ENCODE measurements at places on chromosomes 13 and 19.

- no peak for DNase-seq
Observed at GRCh38 chr13:76331943-76332712, 554.1 kb downstream of the KCTD12 start.

- DNase-seq = peak; percentile 3
Observed at GRCh38 chr19:35828692-35829301, 16.2 kb upstream of the PRODH2 start.

- no peak for DNase-seq
Observed at GRCh38 chr19:5891938-5892771, 11.4 kb downstream of the NDUFA11 start.

GRCh38 chr19:4172861-4173473, 9.4 kb downstream of the SIRT6 start:
- no peak for DNase-seq

GRCh38 chr19:43768273-43769050, 12.3 kb downstream of the KCNN4 start:
- no peak for DNase-seq

DNA sequence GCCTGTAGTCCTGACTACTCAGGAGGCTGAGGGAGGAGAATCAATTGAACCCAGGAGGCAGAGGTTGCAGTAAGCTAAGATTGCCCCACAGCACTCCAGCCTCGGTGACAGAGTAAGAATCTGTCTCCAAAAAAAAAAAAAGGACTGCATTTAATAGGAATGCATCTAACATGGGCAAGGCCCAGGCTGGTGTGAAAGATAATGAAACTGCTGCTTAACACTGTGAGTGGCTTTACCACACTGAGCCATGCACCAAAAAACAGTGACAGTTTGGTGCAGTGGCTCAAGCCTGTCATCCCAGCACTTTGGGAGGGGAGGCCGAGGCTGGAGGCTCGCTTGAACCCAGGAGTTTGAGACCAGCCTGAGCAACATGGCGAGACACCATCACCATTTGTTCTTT, 8.6 kb downstream of the GTF2F1 start:
- no peak for DNase-seq

DNA sequence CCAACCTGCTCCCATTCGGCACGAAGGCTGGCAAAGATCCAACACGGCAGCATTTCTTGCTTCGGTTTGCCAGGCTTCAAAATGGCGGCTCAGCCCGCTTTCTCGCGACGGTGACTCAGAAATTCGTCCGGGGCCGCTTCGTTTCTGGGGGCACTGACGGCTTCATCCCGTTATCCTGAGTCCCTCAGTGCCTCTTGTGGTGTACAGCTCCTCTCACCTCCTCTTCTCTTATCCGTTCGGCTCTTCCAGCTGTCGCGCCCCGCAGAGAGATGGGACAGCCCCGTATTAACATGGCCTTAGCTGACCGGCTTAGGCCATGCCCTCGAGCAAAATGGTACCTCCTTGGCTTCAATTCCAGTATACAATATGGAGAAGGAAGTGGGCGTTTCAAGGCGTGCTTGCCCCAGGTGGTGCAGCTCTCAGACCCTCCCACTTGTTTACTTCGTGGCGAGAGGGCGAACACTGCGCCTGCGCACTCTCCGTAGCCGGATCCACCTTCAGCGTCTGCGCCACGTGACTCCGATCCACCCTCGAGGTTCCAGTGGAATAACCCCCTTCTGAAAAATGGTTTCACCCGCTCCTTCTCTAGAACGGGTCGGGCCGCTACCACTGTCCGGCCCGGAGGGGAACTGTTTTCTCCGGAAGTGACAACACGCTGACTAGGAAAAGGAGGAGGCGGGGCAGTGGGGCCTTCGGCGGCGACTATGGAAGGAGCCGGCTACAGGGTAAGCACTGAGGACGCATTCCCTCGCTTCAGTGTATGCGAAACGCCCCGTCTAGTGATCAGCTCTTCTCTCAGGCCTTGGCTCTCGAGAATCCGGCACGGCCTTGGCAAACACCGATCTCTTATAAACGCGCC, at the start of the genes AKT1S1 and TBC1D17:
TSS of gene AKT1S1 (minus strand) at position 336 of the 859 bp plus-strand sequence. CDS start 4,060 bp downstream, outside the sequence.
TSS of gene TBC1D17 (plus strand) at position 683 of the 859 bp plus-strand sequence. CDS start at position 705, 22 bp downstream.
- DNase-seq = peak; percentile 100

DNA sequence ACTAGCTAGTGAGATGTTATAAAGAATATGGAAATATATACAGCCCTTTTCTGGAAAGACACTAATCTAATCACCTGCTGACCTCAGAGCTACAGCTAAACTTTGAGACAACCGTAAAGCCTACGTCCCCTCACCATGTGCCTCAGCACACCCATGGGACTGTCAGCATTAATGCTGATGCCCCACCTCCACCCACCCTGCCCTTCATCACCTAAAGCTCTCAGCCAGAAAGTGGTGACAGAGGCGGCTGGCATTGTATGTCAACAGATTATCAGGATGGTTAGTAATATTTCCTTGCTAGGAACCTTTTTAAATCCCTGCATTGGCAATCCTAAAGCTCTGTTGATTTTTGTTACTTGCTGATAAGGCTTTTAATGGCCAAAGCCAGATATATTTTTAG, 1177.9 kb downstream of the DIAPH3 start:
- no peak for DNase-seq

DNA sequence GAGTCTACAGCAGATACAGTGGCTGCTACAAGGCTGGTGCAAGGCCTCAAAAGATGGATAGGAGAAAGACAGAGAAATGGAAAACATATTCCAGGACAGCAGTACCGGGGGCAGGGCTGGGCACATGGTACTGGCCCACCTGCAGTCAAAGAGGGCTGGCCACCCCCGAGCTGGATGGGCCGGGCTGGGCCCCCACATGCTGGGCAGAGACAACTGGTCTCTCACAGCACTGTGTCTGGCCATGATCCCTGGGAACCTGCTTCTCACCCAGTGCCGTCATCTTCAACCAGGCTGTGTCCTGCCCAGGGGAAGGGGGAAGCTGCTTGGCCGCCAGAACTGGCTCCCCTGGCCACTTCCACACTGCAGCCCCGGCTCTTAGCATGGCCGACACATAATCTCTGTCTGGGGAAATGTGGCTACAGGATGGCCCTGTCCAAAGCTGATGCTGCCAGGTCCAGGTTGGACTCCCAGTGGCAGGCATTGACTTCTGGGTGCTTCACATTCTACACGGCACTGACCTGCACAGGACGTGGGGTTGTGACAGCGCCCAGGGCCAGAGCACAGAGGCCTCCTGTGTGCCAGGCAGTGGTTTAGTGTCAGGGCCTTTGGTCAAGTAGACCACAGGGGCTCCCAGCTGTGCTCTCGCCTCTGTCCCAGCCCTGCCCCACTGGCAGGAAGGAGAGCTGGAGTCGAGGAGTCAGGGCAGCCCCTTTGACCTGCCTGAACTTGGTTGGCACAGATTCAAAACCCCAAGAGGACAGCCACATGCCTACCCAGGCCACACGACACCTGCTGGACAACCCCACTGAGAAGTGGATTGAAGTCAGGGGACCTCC, 21.7 kb downstream of the PEPD start:
- no peak for DNase-seq

DNA sequence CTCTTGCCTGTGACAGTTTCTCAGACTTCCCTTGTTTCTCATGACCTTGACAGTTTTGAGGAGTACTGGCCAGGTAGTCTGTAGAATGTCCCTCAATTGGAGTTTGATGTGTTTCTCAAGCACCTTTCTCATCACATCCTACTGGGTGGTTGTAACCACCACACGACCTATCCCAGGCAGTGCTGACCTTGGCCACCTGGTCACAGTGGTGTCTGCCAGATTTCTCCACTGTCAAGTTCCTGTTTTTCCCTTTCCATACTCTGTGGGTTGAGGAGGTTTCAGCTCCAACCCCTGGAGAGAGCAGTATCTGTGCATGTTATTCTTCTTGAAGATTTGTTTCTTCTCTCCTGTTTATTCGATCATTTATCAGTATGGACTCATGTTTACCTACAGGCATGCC, 8.4 kb upstream of the UPF3A start:
- DNase-seq = no peak

DNA sequence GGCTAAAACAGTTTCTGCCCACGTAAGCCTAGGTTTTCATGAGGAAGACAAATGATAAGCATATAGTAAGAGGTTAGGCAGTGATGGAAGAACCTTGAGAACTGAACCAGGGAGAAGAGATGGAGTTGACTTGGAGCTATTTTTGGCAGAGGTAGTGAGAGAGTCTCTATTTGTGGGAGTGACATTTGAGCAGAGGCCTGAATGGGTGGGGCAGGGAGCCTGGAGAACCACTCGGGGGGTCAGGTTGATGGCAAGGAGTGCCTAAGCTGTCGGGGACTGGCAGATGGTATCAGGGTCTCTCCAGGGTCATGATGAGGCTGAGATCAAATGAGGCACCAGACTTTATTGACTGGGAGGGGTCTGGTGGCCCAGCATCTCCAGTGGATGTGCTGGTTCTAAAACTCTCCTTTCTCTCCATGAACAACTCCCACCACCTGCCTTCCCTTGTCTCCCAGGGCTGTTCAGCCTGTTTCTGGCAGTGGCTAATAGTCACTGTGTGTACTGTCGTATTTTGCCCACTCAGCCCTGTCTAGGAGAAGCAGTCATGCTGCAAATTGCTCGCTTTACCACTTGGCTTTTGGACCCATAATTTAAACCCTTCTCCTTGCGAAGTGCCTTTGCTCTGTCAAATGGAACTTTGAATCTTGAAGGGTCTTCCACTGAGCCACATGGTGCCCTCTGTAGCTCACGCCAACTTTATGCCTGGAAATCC, 3.6 kb downstream of the MAU2 start:
- DNase-seq = no peak

DNA sequence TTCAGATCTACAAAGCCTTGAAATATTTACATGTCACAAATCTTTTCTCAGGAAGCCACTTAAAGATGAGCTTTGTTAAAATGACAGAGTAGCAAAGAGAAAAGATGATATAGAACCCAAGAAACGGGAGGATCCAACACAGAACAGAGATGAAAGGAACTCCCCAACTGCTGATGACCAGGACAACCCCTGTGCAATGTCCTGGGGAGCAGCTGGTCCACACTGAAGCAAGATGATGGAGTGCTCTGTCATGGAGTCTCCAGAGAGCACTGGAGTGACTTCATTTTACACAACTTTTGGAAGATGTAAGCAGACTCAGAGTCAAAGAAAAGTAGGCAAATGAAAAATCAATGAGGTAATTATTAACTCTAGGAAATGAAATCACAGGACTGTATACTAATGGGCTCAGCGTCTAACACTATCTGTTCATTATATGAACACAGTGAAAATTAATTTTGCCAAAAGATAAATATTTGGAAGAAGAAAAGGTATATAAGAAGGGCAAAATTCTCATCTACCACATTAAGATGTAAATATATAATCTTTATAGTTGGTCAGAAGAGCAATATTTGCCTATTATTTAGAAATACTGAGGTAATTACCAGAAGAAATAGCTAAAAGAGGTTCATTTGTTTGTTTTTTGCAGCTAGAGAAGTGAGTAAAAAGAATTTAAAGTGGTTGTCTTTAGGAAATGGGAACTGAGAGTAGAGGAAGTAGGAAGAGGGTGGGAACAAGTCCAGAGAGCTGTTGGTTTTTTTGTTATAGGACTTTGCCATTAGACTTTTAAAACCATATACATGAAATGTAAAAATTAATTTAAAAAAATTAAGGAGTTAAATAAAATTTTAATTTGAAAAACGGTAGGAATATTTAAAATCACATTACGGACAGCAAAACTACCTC, 30.5 kb downstream of the MTRF1 start:
- DNase-seq = no peak

DNA sequence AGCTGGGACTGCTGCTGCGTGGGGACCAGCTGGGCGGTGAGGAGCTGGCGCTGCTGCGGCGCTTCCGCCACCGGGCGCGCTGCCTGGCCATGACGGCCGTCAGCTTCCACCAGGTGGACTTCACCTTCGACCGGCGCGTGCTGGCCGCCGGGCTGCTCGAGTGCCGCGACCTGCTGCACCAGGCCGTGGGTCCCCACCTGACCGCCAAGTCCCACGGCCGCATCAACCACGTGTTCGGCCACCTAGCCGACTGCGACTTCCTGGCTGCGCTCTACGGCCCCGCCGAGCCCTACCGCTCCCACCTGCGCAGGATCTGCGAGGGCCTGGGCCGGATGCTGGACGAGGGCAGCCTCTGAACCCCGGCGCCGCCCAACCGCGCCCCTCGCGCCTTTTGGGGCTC, 12.8 kb downstream of the TNFAIP8L1 start:
- no peak for DNase-seq

GRCh38 chr19:35713904-35714495, 3.8 kb upstream of the KMT2B start:
- no peak for DNase-seq

DNA sequence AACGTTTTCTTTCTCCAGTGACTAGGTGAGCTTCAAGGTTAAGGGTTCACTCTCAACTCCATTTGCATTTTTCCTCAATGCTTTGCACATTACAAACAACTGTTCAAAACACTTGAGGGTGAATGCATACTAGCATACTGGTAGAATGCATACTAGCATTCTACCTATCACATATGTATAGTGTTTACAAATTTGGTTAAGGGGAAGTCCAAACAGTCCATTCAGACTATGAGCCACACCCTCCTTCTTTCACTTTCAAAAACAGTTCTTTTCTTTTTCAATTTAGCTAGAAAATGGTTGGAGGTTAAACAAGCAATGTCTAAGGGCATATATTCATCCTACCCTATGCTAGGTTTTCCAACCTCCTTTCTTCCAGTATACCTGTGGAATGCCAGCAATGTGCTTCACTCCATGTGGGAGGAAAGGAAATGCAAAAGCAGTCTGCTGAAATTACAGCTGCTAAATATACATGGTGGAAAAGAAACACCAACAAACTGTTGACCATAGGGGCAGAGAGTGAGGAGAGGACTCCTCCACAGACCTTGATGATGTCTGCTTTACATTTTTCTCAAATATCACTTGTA, 102.6 kb downstream of the DOCK9 start:
- DNase-seq = no peak

- DNase-seq = no peak
Observed at GRCh38 chr13:45257638-45258333, 56.9 kb upstream of the KCTD4 start.

- no peak for DNase-seq
Observed at GRCh38 chr13:45940061-45940460, 88.5 kb upstream of the SIAH3 start.

- DNase-seq = no peak
Observed at GRCh38 chr13:32804673-32805230, 211.5 kb upstream of the KL start.

- peak; percentile 83 for DNase-seq
Observed at GRCh38 chr13:40271931-40272775, 394.3 kb downstream of the FOXO1 start.
